ENCODE measurements at places on chromosomes 5 and 9.
A peak's percentile ranks its signal among the peaks of the same experiment; 100 is the strongest.

- DNase-seq: no peak
Observed at GRCh38 chr9:113618836-113619490, 155.4 kb downstream of the RGS3 start.

GRCh38 chr5:90932052-90932699 is 373.6 kb downstream of the ADGRV1 start:
- peak; percentile 62 for DNase-seq

DNA sequence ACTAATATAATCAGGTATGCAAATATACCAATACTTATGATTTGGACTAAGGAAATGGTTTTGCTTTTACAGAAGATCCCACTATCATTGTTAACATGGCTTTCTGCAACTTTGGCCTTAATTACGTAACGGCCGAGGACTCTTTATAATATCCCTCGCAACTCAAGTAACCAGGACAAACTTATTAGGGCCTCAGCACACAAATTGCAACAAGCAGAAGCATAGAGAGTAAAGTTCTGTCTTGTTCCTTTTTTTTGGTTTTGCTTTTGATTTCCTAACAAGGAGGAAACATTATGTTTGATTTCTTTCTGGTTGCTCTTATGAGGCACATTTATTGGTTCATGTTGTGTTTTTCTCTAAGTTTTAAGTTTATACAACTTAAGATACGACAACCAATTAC is 60.4 kb downstream of the RORB start:
- DNase-seq: no peak

DNA sequence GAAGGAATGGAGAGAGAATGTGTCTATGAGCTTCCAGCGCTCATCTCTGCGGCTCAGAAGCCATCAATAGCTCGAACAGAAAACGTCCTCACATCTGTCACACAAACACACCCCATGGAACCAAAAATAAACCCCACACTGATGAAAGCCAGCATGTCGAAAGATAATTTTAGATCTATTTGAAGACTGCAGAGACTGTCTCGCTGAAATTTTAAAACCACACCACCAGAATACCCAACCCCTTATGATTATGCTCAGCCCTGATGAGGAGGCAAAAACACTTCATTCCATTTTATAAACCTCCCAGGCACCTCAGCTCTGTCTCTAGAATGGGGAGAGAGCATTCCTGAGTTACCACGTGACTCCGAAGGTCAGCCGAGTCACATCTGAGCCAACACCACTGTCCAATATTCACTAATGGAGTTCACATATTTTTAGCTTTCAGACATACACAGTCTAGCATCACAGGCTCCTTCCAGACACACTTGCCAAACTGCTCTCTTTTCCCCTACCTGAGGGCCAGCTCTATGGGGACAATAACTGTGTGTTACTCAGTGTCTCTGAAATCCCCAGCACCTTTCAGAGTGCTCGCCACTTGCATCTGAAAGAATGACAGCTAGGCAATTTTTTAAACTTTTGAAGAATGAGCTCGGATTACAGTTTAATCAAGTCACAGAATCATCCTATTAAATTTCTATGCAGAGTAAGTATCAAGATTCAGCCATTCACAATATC is 63.2 kb downstream of the SERINC5 start:
- DNase-seq: no peak

GRCh38 chr5:1660511-1660910 is 136.8 kb upstream of the LPCAT1 start:
- no peak for DNase-seq

DNA sequence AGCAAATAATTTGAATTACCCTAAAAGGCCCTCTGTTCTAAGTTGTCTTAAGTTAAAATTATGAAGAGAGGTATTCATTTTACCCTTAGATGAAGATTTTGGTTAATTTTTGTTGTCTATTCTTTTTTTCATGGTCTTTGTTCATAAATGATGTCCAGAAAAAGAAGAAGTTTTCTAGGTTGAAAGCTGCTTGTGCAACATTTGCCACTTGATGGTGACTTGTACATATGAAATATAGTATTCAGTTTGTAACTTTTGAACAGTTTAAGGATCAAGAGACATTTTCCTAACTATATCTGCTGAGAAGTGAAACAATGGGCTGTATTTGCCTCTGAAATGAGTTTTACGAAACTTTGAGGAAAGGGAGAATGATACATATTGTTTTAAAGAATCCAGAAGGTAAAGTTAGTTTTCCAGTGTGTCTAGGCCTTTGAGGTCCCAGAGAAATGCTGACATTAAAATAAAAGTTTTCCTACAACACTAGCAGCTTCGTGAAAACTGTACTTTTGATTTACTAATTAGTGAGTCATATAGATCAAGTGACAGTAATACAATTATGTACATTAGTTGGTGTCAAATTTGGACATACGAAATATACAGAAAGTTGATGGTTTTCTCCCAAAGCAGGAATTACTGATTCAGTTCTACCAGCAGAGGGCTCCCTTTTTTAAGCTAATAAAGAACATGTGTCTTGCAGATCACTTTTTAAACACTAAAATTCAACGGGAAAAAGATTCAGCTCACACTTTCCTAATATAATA is 70.5 kb downstream of the PIK3R1 start:
- no peak for DNase-seq

DNA sequence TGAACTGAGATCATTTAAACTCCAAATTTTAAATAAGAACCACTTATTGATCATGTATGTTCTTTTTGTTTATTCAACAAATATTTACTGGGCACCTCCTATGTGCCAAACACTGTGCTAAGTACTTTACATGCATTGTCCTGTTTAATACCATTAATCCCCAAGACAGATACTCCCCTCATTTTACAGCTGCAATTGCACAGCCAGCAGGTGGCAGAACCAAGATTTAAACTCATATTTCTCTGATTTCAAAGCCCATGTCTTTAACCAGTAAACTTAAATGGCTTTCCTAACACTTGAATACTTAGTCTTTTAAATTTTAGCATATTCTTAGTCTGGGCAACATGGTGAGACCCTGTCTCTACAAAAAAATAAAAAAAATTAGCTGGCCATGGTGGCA is 43.4 kb upstream of the KIAA1958 start:
- no peak for DNase-seq

GRCh38 chr9:10331157-10331556 is 281.6 kb downstream of the PTPRD start:
- no peak for DNase-seq

DNA sequence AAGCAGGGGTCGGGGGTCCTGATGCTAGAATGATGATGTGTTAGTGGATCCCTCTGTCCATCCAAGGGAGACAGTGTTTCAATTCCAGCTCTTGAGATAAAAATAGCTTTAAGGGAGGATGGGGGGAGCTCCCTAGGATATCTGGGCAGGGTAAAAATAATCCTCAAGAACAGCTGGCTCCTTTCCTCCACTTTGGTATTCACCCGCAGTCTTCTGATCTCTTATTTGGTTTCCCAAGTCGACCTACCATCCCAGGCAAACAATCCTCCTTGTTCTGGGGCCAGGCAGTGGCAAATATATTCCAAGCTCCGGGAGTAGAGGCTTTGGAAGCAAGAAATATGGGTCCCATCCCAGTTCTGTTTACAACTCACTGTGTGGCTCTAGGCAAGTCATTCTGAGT is 14.5 kb upstream of the COL27A1 start:
- DNase-seq: no peak

DNA sequence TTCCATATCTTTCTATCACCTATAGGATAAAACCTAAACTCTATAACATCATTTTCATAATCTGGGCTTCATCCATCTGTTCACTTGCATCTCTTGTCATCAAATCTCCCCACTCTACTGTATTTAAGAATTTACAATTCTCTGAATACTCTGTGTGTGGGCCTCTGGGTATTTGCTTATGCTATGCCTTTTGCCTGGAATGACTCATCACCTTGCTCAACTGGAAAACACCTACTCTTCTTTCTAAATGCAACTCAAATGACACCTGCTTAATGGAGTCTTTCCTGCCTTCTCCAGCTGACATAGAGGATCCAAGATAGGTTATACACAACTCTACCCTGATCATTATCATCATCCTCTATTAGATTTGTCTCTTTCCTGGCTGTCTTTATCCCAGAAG is 421.7 kb downstream of the SPATA31D1 start:
- DNase-seq: no peak

GRCh38 chr9:10172476-10172875 is 440.3 kb downstream of the PTPRD start:
- DNase-seq: no peak

GRCh38 chr9:131015876-131016397 is 7.0 kb downstream of the LAMC3 start:
- no peak for DNase-seq

DNA sequence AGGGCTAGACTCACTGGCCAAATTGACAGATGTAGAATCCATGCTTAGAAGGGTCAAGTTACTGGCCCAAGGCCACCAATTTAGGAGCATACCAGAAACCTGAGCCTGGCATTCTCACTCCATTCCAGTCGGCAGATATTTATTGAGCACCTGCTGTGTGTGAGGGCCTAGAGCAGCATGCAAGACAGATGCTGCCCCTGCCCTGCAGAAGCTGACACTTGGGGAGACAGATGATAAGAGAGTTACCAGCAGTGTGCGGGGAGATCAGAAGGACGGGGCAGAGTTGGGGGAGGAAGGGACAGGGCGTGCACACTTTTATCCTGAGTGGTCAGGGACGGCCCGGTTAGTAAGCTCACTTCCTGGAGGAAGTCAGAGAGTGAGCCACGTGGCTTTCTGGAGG is 111.5 kb upstream of the RAPGEF1 start:
- DNase-seq: no peak

- no peak for DNase-seq
Observed at GRCh38 chr9:77021922-77022782, 2.7 kb downstream of the FOXB2 start.

DNA sequence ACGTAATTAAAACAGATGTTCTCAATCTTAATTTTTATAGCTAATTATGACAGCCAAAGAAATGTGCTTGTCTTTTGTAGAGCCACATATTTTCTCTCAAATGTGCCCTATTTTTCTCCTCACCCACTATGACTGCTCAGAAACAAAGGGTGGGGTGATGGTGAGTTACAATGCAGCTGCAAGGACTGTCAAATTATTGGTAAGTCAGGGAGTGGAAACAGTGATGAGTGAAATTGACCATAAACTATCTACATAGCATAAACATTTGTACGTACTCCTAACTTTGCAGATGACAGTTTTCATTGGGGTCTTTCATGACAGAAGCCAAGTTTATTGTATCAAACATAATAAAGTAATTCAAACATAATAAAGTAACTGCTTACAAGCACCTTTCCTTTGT is 215.9 kb downstream of the MCTP1 start:
- DNase-seq: no peak

DNA sequence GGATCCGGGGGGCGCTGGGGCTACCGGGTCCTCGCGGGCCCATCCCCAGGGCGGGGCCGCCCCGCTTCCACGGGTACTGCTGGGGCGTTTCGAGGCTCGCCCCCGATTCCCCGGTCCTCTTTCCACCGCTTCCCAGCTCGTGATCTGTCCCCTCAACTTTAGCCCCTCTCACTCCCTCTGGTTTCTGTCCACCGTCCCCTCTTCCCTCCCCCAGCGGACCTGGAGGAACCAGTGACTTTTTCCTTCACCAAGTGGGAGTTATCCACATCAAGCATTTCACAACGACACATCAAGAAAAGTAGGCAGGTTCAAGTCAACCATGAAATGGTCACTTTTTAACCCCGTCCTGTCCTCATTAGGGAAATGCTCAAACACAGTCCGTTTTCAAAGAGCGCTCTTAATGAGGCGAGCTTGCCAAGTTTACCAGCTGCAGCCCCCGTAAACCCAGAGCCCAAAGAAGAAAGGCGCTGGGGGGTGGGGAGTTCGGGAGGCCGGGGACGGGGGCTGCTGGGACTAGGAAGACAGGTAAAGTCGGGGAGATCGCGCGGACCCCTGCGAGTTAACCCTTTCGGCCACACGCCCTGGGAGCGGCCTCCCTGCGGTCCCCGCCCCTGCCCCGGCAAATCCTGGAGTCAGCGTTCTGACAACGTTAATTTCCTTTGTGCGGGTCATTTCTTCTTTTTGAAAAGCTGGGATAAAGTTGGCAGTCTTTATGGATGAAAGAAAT is 2.1 kb upstream of the NFIB start:
- DNase-seq: no peak

GRCh38 chr9:113853333-113853732 is 22.8 kb upstream of the ZNF618 start:
- DNase-seq: no peak

DNA sequence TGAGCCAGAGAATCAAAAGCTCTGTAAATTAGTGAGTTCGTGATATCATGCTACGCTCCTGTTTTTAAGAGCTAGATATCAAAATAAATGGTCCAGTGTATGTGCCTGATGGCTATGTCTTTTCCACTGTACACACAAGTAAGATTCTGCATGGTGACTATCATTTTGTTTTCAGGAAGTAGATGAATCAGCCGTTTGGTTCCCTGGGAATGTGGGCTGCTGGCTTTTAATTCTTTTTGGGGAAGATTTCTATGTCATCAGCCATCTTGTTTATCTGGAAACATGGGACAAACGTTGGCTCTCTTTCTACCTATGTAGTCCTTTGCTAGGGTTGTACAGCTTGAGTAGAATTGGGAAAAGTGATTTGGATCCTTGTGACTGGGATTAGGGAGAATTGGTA is 126.7 kb downstream of the GRIA1 start:
- no peak for DNase-seq

DNA sequence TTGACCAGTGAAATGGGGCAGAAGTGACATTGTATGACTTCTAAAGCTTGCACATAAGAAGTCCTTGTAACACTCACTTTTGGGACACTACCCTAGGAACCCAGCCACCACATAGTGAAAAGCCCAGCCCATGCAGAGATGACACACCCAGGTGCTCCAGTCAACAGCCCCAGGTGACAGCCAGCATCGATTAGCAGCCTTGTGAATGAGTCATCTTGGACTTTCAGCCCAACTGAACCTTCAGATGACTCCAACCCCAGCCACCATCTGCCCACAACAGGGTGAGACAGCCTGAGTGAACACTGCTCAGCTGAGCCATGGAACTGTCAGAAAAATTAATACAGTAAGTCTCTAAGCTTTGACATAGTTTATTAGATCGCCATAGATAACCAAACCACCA is 458.6 kb downstream of the ZSWIM6 start:
- DNase-seq: no peak

- no peak for DNase-seq
Observed at GRCh38 chr5:55226027-55226933, 835 bp downstream of the MCIDAS start.

- no peak for DNase-seq
Observed at GRCh38 chr5:57817001-57817453, 334.4 kb upstream of the ACTBL2 start.

GRCh38 chr9:133854765-133855164 is 116.6 kb upstream of the SARDH start:
- DNase-seq: no peak

DNA sequence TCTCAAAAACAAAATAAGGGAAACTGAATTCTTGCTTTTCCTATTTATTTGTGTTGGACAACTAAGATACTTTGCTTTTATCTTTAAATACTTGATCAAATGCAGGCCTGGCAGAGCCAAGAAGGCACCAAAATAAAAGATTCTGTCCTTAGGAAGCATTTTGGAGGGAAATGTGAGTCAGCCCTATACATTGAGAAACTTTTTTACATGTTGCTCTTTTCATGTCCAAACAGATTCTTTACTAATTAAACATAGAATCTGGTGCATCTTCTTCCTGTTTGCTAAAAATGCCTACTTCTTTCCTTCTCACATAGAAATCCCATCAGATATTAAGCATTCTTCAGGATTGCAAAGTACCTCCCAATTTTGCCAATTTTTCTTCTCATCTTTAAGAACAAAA is 1160.4 kb downstream of the EFNA5 start:
- DNase-seq: no peak
